Substantia nigra (tissue), 51 donors: ENCODE measurements at places on chromosomes 3 and 15.

DNA sequence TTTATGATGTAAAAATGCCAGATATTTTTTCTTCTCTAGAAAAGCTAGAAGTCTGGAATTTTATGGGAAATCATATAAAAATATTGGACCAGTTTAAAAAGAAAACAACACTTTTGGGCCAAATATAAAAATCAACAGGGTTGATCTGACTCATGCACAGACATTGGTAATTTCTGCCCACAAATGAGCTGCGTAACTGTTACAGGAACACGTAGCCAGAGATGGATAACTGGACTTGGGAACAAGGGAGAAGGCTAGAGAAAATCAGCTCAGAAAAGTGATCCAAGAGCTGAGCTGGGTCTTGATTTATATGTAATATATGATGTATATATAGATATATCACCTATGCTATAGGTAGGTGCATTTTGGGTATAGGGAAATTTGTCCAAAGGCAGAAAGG lies 36.8 kb upstream of the NAALADL2 start:
- DNase-seq = no peak

GRCh38 chr3:186381424-186382216 lies 19.6 kb upstream of the DGKG start:
- DNase-seq = no peak

DNA sequence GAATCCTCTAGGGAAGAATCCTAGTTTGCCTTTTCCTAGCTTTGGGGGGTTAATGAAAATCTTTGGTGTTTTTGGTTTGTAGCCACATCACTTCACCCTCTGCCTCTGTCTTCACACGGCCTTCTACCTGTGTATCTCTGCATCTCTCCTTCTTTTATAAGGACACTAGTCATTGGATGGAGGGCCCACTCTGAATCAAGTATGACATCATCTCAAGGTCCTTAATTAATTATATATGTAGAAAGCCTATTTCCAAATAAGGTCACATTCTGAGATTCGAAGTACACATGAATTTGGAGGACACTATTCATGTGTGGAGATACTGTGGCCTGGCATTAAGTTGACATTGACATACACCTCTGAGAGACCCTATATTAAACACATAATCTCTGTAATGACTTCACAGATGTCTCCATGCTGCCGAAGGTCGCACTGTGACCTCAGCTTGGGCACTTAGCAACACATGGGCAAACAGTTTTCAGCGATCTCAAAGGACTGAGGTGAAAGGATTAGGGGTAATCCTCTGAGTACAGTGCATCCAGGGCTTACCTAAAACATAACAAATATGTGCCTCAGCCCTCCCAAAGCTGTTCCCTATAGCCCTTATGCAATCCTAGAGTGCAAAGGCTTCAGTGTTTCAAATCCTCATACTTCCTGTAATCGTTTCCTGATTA lies 446.0 kb downstream of the FGF12 start:
- no peak for DNase-seq

GRCh38 chr3:29241855-29242254 lies 39.0 kb upstream of the RBMS3 start:
- DNase-seq = no peak

DNA sequence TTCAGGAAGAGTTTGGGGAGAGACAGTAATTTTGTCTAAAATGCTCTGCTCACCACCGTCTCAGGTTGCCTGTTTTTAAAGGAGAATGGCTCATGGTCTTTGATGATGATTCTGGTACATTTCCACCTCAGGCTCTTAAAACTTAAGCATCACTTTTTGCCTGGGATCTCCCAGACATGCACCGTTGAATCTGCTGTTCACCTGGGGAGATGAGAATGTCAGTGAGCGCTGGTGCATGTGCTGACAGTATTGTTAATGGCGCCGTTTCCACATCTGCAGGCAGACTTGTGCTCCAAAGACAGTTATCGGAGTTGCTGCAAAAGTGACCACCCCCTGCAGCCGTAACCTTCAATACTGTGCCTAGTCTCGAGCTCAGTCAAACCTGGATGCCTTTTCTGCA lies 219.0 kb upstream of the TPM1 start:
- DNase-seq = no peak

DNA sequence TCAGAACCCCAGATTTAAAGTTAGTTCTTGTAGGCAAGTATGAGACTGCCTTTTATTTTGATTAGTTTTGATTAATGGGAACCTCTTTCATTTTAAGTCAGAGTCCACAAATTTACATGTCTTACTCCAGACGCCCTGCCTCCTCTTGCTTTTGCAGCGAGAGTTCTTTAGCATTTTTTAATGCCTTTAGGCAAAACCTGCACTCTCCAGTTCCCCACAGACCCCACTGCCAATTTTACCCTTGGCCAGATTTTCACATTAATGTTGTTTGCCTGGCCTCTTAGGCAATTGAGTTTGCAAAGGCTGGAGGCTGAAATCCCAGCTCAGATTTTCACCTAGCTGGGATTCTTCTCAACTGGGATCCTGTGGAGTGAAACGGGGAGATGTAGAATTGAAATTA lies 85.8 kb downstream of the GAP43 start:
- no peak for DNase-seq

- DNase-seq = no peak
These were observed 32.0 kb downstream of the LSAMP start for GRCh38 chr3:116413319-116413718.

DNA sequence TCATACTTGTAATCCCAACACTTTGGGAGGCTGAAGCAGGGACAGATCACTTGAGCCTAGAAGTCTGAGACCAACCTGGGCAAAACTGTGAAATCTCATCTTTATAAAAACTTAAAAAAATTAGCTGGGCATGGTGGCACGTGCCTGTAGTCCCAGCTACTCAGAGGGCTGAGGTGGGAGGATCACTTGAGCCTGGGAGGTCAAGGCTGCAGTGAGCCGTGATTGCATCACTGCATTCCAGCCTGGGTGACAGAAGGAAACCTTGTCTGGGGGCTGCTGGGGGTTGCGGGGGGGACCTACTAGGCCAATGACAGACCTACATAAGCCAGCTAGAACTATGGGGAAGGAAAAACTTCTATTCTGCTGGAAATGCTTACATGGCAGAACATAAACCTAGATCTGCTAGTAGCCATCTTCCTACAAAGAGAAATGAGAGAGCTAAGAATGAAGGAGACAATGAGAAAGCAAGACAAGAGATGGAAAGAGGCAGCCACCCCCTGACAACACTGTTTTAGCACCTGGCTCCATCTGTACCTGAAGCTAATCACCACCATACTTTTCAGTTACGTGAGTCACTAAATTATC lies 23.9 kb downstream of the FOXP1 start:
- DNase-seq = no peak

DNA sequence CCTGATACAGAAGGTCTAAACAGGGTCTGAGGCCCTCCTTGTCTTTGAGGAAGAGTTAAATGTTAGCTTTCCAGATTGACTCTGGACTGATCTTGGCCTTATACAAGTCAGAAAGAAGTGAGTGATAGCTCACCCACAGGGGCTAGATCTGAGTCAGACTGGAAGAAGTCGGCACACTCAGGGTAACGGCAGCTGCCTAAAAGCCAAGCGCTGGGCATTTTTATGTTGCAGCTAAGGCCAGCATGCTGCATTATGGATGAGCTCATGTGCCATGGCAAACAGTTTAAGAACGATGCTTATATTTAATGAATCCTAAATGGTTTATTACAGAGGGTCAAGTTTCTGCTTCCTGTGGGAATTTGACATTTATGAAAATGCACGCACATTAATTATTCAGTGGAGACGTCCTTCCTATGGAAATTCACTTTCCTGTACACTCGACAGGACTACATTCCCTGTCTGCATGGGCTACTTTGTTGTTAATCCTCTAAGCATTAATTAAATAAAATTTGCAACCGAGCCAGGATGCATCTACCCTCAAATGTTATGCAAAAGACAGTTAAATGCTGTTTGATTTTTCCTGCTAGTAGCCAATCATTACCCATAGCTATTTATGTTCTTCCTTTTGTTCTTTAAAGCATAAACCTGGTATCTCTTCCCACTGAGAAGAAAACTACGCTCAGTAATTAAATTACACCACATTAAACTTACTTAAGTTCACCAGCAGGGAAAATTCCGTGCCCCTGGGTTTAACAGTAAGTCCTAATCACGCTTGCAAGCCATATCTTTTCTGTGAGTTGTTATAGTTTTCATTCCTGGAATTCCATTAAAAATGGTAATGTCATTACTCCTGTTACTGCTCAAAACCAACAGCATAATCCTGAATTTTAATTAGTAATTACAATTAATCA lies 762.7 kb upstream of the CFAP20DC start:
- DNase-seq = no peak

DNA sequence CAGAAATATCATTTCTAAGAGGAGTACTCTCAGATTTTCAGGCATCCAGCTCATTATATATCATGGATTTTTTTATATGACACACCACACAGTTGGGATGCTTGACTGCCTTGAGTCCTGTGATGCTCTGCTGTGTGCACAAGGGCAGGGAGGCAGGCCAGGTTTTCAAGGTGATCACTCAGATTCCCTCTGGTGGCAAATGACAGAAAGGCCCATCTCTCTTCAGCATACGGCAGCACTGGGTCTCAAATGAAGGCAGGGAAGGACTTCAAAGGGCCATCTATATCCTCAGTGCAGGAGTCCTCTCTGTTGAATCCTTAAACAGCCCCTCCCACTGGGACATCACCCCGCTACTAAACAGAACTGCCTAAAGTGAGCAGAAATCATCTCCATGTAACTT lies 54.8 kb upstream of the MYO5C start:
- no peak for DNase-seq

- no peak for DNase-seq
These were observed 524.2 kb upstream of the LMCD1 start for GRCh38 chr3:7977245-7978086.

GRCh38 chr3:147655236-147655635 lies 246.1 kb downstream of the ZIC1 start:
- DNase-seq = no peak

DNA sequence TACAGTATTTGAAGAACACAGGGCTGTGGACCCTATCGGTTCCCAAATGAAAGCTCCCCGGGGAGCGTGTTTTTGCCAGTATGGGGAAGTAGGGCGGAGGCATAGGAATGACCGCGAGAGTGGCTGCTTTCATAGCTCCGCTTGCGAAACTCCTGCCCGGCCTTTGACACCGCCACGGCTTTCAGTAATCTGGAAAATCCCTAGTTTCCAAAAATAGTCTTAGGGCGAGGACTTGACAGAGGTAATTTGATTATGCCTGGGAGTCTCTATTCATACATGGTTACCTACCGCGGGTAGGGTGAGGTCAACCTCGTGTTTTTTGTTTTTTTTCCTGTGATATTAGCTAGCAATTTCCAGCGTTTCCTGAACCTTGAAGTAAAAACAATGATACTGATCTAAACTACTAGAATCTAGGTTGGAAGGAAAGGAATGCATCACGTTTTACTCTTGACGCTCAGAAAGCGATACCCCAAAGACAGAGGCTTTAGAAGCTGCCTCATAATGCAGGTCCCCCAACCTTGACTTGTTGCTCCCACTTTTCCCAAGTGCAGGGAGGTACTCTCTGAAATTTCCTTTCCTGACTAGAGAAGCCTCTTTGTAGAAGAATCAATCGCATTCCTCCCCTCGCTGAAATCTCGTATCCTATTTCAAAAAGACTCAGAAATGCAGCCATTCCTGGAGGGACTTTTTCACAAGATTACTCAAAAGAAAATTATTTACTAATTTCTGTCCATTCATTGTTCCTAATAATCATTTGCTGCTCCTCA lies 894 bp upstream of the CCNL1 start:
- peak; percentile 61 for DNase-seq

DNA sequence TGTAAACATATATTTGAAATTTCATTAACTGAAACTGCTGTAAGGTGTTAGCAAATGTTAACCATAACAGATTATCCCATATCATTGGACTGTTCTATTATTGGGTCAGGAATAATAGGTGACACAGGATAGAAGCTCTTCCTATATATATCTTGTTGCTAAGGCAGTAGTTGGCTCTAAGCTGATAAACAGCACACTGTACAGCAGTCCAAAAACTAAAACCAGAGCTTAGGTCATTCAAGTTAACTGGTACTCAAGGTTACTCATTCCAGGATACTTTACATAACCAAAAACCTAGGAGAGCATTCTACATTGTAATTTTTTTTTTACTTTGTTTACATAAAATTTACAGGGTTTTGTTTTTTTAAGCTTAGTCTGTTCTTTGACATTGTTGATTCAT lies 8.9 kb downstream of the DNAJC19 start:
- no peak for DNase-seq

- DNase-seq = no peak
These were observed 111.3 kb downstream of the MBNL1 start for GRCh38 chr3:152380043-152380442.

DNA sequence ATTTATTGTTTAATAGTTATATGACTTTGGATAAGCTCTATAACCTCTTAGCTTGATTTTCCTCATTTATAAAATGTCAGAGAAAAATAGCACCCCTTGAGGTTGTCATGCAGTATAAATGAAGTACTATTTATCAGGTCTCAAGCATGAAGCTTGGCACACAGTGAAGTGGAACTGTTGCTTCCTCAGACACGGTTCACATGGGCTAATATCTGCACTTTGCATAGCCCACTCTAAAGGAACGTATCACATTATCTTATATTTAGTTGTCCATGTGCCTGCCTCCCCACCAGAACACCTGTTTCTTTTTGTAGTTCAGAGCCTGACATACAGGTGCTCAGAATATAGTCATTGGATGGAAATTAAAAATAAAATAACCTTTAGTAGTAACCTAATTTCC lies 273.7 kb downstream of the SOX2 start:
- no peak for DNase-seq

GRCh38 chr3:112448939-112449338 lies 50.3 kb downstream of the BTLA start:
- DNase-seq = no peak

- no peak for DNase-seq
These were observed 68.5 kb upstream of the PTX3 start for GRCh38 chr3:157368171-157368570.

DNA sequence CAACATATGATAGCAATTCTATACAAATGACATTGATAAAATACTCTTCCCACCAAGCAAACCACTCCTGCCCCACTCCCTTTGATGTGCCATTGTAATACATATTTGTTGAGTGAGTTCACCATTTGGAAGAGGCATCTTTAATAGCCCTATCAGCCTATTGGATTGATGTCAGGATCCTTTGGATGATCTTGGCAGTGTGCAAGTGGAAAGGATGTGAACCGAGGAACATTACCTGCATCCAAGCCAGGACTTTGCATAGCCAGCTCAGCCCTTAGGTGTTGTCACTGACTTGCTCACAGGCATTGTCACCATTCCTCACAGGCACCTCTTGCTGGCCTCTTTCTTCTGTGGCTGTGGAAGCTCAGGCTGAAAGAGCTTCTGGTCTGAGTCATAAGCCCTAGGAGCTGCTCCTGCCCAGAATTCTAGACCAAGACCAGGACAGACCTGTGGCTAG lies 16.5 kb upstream of the TIMP4 start:
- no peak for DNase-seq

- DNase-seq = no peak
These were observed 213.7 kb downstream of the LPP start for GRCh38 chr3:188367678-188368077.

- DNase-seq = no peak
These were observed 26.2 kb downstream of the PSTPIP1 start for GRCh38 chr15:77021088-77021481.

DNA sequence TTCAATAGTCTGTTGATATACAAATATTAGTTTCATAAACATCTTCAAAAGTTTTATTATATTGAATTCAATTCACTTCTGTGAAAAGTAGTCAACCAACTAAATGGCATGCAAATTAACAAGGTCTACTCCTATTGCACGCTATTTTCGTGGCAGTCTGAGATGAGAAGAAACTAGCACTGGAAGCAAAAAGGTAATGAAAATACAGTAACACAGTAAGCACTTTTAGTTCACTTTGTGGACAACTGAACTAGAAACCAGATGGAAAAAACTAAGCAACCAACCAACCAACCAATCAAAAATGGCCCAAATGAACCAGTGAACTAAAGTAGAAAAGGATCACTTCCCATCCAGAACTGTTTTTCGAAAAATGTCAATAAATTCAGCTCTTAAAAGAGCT lies 55.7 kb upstream of the ACTC1 start:
- DNase-seq = no peak
